ENCODE measurements at places on chromosomes 13 and 19.

- no peak for DNase-seq
These were observed 20.9 kb downstream of the TECR start for GRCh38 chr19:14550201-14550754.

DNA sequence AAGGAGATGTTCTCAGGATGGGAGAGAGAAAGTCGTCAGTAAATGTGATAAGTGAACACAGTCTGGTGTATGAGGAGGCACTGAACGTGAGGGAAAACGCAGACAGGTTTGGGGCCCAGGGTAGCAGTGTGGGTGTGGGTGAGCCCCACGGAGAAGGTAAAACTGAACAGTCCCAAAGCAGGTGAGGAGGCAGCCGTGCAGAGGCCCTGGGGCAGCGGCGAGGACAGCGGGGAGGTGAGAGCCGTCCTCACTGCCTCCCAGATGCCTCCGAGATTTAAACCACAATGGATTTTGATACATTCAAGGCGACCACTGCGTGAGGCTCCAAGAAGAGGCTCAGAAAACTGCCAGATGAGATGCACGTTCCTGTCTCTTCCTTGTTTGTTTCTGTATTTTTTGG lies 14.5 kb upstream of the SHC2 start:
- no peak for DNase-seq

DNA sequence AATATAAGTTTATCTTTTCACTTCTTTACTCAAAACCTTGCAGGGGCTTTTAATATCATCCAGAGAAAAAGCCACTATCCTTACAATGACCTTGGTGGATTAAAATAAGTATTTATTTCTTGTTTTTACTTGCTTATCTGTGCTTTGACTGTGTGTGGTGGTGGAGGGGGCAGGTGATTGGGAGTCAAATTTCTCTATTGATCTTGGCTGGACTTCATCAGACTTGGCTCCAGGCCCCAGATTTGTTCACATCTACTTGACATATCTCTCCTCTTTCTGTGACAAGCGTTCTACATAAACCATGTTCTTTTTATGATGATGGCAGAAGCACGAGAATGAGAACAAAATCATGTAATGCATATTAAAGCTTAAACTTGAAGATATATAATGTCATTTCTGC lies 670.8 kb downstream of the PCDH17 start:
- no peak for DNase-seq

- no peak for DNase-seq
These were observed 100.6 kb upstream of the FRY start for GRCh38 chr13:31930901-31931522.

GRCh38 chr13:91719033-91719432 lies 320.6 kb downstream of the GPC5 start:
- no peak for DNase-seq

GRCh38 chr19:39823686-39824085 lies 10.3 kb downstream of the DYRK1B start:
- no peak for DNase-seq

DNA sequence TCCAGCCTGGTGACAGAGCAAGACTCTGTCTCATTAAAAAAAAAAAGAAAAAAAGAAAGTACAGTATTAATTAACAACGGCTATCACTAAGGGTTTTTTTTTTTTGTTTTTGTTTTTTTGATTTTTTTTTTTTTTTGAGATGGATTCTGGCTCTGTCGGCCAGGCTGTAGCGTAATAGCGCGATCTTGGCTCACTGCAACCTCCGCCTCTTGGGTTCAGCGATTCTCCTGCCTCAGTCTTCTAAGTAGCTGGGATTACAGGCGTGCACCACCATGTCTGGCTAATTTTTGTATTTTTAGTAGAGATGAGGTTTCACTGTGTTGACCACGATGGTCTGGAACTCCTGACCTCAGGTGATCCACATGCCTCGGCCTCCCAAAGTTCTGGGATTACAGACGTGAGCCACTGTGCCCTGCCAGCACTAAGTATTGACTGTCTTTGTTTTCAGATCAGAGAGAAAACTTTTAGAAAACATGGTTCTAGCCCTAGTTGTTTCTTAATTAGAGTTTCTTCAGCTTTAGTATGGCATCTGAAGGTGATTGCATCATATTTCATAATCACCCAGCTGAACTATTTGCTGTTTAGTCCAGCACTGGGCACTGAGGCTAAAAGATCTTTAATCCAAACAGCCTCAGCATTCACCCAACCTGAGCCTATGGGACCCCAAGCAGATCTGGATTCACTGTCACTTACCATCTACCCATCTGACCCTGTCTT lies 2.7 kb upstream of the GATAD2A start:
- no peak for DNase-seq

DNA sequence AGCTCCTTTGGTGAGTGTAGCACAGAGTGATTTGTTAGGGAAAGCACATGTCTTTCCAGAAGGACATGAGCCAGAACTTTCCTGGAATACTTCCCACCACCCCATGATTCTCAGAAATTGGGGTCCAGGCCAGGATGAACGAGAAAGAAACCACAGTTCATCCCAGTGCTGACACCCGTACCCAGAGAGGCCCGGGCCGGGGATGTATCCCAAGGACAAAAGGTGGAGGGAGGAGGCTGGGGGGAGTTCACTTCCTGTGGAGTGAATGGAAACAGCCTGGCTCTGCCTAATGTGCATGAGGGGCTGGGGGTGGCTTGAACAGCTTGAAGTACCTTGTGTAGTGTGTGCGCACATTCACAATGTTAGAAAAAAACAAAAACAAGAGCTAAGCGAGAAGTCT lies 47.5 kb downstream of the CDADC1 start:
- DNase-seq: no peak

- no peak for DNase-seq
These were observed 330.2 kb downstream of the KLF12 start for GRCh38 chr13:73803997-73804396.
